ENCODE measurements at places on chromosomes 12 and 14.

DNA sequence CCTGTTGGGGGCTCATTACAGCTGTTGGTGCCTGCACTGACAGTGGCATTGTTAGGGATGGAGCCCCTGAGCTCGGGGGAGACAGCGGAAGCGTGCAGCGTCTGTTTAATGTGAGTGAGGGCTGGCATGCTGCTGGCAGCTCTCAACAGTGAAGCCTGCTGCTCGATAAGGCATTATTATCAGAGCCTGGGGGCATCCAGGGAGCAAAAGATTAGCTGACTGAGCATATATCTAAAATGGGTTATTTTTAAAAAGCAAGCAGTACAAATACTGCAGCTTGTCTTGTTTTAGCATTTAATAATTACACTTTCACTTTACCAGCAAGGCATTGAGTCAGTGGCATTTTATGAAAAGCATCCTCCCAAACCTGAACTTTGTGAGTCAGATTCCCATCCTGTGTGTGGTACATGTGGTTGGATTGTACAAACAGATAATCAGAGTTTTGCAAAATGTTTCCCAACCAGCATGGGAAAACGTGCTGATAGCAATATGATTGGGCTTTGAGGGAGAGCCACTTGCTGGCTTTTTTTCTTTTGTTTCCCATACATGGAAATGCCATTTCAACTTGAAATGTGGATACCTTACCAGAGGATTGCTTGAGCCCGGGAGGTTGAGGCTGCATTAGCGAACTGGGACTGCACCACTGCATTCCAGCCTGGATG, 150.8 kb downstream of the PRKCH start:
- DNase-seq: no peak

DNA sequence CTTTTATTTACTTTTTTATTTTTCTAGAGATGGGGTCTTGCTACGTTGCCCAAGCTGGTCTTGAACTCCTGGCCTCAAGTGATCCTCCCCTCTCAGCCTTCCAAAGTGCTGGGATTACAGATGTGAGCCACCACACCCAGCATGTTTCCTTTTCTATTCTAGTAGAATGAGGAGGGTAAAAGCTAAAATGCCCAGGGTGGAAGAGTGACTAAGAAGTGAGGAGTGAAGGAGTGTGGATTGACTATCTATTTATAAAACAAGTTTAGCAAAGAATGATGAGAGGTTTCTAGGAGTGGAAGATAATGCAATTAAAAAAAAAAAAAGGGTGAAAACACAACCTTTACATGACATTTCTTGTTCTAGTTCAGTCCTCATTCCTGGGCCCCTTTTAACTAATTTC, 29.8 kb upstream of the PKP2 start:
- no peak for DNase-seq

GRCh38 chr12:29582146-29582545, 84.7 kb upstream of the OVCH1 start:
- no peak for DNase-seq

- DNase-seq: no peak
These were observed 235.9 kb downstream of the ERC1 start for GRCh38 chr12:1226951-1227350.

DNA sequence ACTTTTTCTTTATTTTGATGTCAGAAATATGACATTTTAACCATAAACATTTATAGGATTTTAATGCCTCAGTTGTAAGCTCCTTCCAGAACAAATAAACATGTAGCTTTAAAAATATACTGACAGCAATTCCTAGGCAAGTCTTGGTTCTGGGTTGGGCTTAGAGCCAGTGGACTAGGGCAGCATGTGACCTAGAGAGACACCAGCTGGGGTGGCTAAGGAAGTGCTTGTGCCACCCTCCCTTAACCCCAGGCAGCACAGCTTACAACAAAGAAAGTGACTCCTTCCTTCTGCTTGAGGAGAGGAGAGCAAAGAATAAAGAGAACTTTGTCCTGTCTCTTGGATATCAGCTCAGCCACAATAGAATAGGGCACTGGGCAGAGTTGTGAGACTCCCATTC, 61.6 kb upstream of the KTN1 start:
- no peak for DNase-seq

DNA sequence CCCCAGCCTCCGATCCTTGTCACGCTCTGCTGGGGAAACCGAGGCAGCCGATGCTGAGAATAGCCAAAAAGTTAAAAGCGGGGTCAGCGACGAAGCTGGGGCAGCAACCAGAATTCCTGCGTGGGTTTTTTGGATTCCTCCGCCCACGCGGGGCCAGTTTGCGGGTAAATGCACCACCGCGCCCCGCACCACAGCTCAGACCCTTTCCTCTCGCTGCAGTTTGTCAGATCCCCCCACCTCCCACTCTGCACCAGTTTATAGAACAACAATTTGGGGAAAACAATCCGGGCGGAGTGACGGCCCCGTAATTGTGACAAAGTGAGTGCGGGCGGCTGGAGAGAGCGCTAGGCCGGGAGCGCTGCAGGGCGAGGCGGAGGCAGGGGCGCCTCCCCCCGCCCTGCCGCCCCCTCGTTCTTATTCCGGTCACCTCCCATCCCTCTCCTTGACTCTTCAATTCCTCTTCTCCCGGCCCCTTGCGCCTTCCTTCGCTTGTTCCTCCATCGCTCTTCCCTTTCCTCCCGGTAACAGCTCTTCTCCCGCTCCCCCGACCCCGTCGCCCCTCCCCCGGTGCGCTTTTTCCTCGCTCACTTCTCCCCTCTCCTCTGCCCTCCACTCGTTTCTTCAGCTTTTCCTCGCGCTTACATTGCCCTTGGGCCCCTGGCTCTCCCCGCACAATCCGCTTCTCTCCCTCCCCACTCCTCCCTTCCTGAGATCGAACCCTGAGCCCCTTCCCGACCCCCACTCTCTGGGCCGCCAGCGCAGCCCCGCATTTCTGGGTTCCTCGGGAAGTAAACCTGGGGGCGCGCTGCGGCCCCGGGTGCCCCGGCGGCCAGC, 646 bp upstream of the DNAJC22 start:
- DNase-seq: no peak

- DNase-seq: no peak
These were observed 149.1 kb upstream of the FLRT2 start for GRCh38 chr14:85380881-85381280.
